NCI-H2081 treated with DMSO at 0.1 percent for 48 hours (cell line): ENCODE measurements at places on chromosomes 12 and 14.

DNA sequence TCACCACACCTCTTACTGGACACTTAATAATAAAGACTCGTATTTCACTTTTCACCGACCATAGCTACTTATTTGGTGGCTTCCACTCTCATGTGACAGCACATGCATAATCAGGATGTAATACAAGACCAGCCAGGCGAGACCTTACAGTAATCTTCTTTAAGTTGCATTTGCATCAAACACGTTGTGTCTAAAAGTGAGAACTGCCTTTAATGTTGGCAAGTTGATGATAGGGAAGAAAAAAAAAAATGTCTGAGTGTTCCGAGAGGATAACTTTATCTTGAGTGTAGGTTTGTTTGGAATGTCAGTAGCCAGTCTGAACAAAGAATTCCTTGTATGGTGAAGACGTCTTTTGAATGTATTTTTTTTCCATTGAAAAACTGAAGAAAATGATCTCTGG is 440.4 kb downstream of the ADAMTS20 start:
- DNase-seq = no peak

DNA sequence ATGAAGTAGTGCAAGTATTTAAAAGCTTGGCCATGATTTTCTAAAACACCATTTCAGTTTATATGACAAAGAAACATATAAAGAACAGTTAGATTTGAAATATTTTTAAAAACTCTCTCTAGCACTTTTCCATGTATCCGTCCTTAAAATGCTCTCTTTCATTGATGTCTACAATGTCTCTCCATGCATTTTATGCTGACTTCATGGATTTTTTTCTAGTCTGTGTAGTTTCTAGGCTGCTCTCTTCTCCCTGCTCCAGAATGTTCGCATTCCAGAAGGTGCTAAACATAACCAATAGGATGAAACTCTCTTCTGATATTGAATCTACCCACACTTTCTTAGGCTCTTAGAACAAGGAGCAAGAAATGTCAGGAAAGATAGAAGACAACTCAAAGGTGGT is 124.8 kb downstream of the PLCZ1 start:
- DNase-seq = no peak

DNA sequence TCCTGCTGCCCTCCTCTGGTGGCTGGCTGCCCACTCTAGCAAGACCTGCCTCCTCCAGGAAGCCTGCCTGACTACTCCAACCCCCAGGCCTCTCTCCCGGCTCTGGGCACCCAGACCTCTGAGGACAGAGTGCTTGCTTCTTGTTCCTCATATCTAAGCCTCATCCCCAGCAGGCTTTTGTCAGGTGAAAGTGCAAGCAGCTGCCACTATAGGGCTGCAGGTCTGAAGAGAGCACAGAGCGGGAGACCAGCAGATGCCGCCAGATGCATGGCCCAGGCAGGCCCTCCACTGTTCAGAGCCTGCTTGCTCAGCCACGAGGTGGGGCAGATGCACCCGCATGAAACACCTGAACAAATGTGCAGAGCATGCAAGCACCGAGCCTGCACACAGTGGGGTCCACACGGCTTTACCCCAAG is 73.0 kb downstream of the SERPINA3 start:
- no peak for DNase-seq

- DNase-seq = no peak
Observed at GRCh38 chr12:63928305-63928704, 83.8 kb downstream of the SRGAP1 start.

DNA sequence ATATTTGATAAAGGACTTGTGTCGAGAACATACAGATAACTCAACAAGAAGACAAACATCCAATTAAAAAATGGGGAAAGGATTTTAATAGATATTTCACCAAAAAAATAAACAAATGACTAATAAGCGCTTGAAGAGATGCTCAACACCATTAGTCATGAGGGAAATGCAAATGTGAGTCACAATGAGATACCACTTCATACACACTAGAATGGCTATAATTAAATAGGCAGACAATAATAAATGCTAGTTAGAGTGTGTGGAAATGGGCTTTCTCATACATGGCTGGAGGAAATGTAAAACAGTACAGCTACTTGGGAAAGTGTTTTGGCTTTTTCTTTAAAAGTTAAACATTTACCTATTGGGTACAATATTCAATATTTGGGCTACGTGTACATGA is 34.8 kb downstream of the DLK1 start:
- no peak for DNase-seq

DNA sequence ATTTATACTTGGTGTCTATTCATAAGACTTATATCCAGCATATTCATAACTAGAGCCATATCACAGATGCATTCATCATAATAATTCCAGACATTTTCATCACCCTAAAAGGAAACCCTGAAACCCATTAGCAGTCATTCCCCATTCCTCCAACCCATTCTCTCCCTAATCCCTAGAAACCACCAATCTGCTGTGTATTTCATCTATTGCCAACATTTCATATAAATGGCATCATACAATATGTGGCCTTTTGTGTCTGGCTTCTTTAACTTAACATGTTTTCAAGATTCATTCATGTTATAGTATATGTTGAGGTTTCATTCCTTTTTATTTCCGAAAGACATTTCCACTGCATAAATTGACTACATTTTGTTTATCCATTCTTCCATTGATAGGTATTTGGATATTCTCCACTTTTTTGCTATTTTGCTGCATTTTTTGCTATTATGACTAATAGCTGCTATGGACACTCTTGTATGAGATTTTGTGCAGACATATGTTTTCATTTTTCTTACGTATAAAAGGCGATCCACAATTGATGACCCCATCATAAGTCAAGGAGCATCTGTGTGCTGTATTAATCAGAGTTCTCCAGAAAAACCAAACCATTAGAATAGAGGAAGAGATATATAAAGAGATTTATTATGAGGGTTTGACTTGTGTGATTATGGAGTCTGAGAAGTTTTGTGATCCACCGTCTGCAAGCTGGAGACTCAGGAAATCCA is 5.1 kb upstream of the OAS2 start:
- DNase-seq = no peak

DNA sequence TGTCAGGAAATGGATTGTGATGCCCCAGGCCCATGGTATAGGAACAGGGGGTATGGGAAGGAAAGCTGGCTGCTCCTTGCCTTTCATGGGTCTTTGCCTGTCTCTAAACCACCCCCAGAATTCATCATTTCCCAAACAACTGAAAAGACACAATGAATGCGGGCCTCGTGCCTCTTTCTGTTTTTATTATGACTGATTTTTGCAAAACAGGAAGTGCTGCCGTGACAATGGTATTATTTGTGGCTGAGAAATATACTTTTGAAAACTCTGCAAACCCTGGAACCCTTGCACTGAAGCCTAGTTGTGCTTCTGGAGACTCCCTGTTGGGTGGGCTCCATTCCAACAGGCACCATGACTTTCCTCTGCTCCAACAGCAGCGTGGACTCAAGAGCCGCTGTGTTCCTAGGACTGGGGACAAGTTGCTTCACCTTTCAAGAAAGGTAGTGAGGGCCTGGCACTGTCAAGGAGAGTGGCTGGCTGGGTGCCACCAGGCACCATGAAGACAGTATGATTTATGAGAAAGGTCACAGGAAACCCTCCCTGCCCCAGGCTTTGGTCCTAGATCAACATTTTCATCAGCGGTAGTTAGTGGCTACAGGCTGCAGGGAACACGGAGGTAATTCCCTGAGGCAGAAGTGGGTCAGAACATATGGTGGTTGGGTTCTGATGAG is 4.8 kb upstream of the DGLUCY start:
- no peak for DNase-seq
